ENCODE measurements at places on chromosomes 1 and 21. TPM values are rescaled to one million over a fixed set of nuclear protein-coding genes. Genes with fewer than 3 reads are reported as not detected.
A peak's percentile ranks its signal among the peaks of the same experiment; 100 is the strongest.

SPRR2G gene
- not detected for total RNA-seq

CROCC gene
- total RNA-seq = 19.6 TPM

B3GALT5 gene
- 0.64 TPM for total RNA-seq

SLC35F3 gene
- total RNA-seq = 0.64 TPM

OR2L3 gene
- total RNA-seq = not detected

NRIP1 gene
- total RNA-seq = 43.1 TPM

DNA sequence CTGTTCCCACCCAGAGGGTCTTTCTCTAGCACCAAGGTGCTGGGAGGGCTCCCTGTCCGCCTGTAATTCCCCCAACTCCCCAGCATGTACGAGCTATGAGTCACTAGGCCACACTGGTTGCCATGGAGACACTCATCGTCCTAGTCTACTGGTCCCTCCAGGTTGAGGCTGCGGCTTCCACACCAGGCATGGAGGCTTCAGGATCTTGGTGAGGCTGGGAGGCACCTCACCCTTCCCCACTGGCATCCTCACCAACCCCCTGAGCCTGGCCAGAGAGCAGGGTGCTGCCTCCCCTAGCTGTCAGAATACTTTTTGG is 75.6 kb upstream of the KAZN start:
- DNase-seq = no peak
- no peak overlapping the region for H3K4me3 ChIP-seq
- no peaks in the 10 kb centered on the region for H3K27me3 ChIP-seq

GRCh38 chr21:19507682-19508260 is 1104.2 kb upstream of the TMPRSS15 start:
- no peaks in the 10 kb centered on the region for H3K27me3 ChIP-seq
- H3K4me3 ChIP-seq = no peak overlapping the region
- no peaks in the 10 kb centered on the region for H3K4me1 ChIP-seq

- peak overlapping the region; percentile 98 for H3K27ac ChIP-seq
- H3K27me3 ChIP-seq = no peaks in the 10 kb centered on the region
- peak overlapping the region; percentile 92 for H3K4me3 ChIP-seq
- H3K36me3 ChIP-seq = no peaks in the 10 kb centered on the region
These were observed 712 bp downstream of the DEGS1 start for GRCh38 chr1:224183591-224184312.

- no peak overlapping the region for H3K4me3 ChIP-seq
- no peaks in the 10 kb centered on the region for H3K27me3 ChIP-seq
- no peaks in the 10 kb centered on the region for H3K36me3 ChIP-seq
- no peak for DNase-seq
- no peak overlapping the region for H3K27ac ChIP-seq
- H3K4me1 ChIP-seq = no peaks in the 10 kb centered on the region
These were observed 491.1 kb downstream of the KIF26B start for GRCh38 chr1:245645894-245646293.

DNA sequence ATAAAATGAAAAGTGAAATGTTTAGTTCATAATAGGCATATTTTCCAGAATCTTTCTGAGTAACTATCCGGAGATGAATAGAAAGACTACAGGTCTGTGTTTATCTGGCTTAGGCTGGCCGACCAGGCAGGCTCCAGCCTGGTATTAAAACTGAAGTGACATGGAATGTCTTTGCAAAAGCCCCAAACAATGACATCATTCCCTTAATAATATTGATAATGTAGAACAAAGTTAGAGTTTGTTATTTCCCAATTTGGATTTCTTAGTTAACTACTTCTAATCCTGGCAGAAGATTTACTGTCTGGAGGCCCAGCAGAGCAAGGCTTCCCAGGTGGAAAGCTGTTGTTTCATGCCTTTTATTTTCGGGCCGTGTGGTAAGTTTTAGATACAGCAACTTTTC is 207.7 kb downstream of the GREM2 start:
- H3K4me1 ChIP-seq = no peaks in the 10 kb centered on the region
- H3K27ac ChIP-seq = no peak overlapping the region
- H3K4me3 ChIP-seq = no peak overlapping the region
- H3K36me3 ChIP-seq = no peaks in the 10 kb centered on the region

GRCh38 chr21:34201481-34201858 is 128.1 kb downstream of the MRPS6 start:
- no peaks in the 10 kb centered on the region for H3K36me3 ChIP-seq
- H3K27ac ChIP-seq = peak overlapping the region; percentile 70
- H3K4me1 ChIP-seq = no peaks in the 10 kb centered on the region

- DNase-seq = no peak
- no peaks in the 10 kb centered on the region for H3K36me3 ChIP-seq
- H3K27ac ChIP-seq = no peak overlapping the region
- H3K4me1 ChIP-seq = no peaks in the 10 kb centered on the region
These were observed 35.2 kb downstream of the SYT6 start for GRCh38 chr1:114118351-114118990.

GRCh38 chr1:212852105-212852688 is 4.7 kb upstream of the SPATA45 start:
- H3K36me3 ChIP-seq = no peaks in the 10 kb centered on the region
- no peaks in the 10 kb centered on the region for H3K27me3 ChIP-seq
- no peak overlapping the region for H3K4me3 ChIP-seq
- H3K4me1 ChIP-seq = no peaks in the 10 kb centered on the region
- H3K27ac ChIP-seq = no peak overlapping the region

- H3K4me3 ChIP-seq = no peak overlapping the region
- peak overlapping the region; percentile 59 for H3K27ac ChIP-seq
- DNase-seq = no peak
- H3K27me3 ChIP-seq = no peaks in the 10 kb centered on the region
- no peaks in the 10 kb centered on the region for H3K4me1 ChIP-seq
- H3K36me3 ChIP-seq = no peaks in the 10 kb centered on the region
These were observed 31.9 kb upstream of the POFUT2 start for GRCh38 chr21:45319461-45320211.

DNA sequence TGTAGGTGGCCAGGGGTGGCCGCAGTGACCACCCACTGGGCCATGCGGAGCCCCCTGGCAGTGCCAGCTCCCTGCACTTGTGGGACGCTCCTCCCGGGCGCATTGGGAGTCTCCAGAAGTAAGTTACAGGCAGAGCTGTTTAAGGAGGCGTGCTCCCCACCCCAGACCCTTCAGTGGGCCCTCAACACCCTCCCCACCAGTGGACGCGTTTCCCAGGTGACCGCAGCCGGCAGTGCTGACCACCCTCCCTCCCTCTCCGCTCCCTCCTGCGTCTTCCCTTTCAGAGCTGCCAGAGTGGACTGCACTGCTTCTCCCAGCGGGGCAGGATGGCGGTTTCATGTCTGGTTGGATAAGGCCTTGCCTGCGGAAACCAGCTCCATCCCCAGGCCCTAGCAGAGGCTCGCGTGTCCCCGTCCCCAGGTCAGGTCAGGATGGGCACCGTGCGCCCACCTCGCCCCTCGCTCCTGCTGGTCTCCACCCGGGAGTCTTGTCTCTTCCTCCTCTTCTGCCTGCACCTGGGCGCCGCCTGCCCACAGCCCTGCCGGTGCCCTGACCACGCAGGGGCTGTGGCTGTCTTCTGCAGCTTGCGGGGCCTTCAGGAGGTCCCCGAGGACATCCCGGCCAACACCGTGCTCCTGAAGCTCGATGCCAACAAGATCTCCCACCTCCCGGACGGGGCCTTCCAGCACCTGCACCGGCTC is 1.1 kb downstream of the LRRC3 start:
- H3K36me3 ChIP-seq = no peaks in the 10 kb centered on the region
- no peaks in the 10 kb centered on the region for H3K27me3 ChIP-seq
- no peaks in the 10 kb centered on the region for H3K4me1 ChIP-seq
- no peak overlapping the region for H3K27ac ChIP-seq

DNA sequence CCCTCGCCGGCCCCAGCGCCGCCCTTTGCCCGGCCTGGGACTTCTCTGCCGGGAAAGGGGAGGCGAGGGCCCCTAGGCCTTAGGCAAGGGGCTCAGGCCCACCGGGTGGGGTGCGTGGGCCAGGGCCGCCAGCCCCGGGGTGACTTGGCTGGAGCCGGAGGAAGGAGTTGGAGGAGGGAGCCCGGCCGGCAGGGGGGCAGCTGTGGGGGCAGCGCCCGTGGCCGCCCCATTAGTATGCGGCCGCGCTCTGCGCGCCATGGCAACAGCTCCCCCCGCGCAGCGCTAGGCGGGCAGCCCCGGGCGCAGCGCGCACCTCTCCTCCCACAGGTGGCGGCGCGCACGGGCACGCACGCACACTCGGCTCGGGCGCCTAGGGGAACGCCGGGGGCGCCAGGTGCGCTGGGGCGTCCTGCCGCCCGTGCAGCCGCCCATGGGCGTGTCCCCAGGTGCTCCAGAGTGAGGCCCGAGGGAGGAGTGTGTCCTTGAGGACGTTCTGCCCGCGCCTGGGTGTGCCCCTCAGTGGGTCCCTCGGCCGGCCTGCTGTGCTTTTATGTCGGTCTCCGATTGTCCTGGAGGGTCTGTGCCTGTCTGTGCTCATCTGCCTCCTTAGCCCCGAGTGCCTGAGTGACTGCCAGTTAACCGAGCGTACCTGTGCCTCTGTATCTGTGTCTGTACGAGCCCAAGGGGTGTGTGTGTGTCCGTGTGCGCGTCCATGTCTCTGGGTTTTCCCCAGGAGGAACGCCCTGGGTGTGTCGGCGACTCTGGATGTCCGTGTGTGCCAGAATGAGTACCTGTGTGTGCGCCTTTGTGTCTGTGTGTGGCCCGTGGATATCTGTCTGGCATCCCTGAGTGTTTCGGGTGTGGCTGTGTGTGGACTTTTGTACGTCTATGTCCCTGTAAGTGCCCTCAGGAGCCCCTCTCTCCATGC is 38.2 kb upstream of the WASF2 start:
- H3K27me3 ChIP-seq = no peaks in the 10 kb centered on the region
- H3K36me3 ChIP-seq = no peaks in the 10 kb centered on the region
- H3K27ac ChIP-seq = peak overlapping the region; percentile 87
- peak; percentile 58 for DNase-seq
- H3K4me3 ChIP-seq = peak overlapping the region; percentile 38
- peaks cover 37% of the 10 kb centered on the region for H3K4me1 ChIP-seq

DNA sequence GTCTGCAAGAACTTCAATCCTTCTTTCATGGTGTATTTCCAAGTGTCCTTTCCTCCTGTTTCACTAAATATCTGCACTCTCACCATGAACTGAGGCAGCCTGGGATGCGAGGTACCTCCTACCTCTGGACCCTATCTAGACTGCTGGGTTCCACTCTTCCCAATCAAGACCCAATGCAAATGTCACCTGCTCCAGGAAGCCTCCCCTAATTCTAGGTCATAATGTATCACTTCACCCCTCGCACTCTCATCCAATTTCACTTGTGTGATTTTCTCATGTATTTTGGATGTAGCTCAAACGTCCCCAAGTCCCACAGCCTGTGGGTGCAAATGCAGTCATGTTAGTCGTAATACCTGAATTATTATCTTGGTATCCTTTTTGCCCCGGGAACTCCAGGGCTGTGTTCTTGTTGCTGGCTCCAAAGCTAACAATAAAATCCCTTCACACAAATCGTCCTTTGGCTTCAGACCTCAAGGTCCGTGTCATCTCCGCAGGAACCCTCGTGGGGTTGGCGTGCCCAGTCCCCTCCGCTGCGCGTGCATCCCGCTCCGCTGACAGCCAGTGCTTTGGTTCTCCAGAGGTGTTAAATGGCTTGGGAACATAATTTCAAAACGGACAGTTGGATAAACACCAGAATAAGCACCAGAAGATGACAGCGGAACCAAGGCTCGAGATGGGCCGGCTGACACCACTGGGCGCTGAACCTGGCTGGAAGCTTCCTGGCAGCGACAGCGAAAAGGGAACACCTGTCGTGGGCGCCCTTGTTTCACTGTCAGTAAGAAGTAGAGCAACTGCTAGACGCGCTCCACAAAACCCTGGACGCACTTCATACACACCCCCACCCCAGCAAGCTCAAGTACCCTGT is 1.0 kb upstream of the BACH1 start:
- peak; percentile 23 for DNase-seq
- no peaks in the 10 kb centered on the region for H3K4me1 ChIP-seq
- H3K36me3 ChIP-seq = no peaks in the 10 kb centered on the region
- peak overlapping the region; percentile 97 for H3K27ac ChIP-seq
- no peaks in the 10 kb centered on the region for H3K27me3 ChIP-seq

GRCh38 chr1:47875831-47876586 is 121.2 kb downstream of the TRABD2B start:
- H3K4me1 ChIP-seq = no peaks in the 10 kb centered on the region
- DNase-seq = no peak
- H3K27ac ChIP-seq = no peak overlapping the region
- H3K4me3 ChIP-seq = no peak overlapping the region

DNA sequence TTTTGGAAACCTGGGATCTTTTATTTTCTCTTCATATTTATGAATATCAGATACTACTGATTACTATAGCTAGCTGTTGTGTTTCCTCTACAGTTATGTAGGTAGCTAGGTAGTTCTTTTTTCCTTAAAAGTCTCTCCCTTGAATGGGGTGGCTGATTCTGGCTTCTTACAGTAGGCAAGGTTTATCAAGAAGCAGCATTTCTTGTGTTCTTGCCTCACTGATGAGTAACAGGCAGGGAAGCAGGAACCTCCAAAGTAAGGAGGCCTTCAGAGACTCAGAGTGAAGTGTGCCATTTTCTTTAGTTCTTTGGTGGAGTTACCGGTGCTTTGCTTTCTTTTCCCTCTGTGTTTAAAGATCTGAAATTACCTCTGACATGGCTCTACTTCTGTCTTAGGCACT is 56.0 kb downstream of the ZMYM4 start:
- H3K36me3 ChIP-seq = no peaks in the 10 kb centered on the region
- no peak overlapping the region for H3K4me3 ChIP-seq
- H3K4me1 ChIP-seq = no peaks in the 10 kb centered on the region
- peak overlapping the region; percentile 41 for H3K27ac ChIP-seq
- H3K27me3 ChIP-seq = no peaks in the 10 kb centered on the region

GRCh38 chr1:67941155-67941554 is 107.9 kb upstream of the GNG12 start:
- H3K4me3 ChIP-seq = no peak overlapping the region
- H3K36me3 ChIP-seq = no peaks in the 10 kb centered on the region
- no peak overlapping the region for H3K27ac ChIP-seq
- no peak for DNase-seq
- no peaks in the 10 kb centered on the region for H3K27me3 ChIP-seq

DNA sequence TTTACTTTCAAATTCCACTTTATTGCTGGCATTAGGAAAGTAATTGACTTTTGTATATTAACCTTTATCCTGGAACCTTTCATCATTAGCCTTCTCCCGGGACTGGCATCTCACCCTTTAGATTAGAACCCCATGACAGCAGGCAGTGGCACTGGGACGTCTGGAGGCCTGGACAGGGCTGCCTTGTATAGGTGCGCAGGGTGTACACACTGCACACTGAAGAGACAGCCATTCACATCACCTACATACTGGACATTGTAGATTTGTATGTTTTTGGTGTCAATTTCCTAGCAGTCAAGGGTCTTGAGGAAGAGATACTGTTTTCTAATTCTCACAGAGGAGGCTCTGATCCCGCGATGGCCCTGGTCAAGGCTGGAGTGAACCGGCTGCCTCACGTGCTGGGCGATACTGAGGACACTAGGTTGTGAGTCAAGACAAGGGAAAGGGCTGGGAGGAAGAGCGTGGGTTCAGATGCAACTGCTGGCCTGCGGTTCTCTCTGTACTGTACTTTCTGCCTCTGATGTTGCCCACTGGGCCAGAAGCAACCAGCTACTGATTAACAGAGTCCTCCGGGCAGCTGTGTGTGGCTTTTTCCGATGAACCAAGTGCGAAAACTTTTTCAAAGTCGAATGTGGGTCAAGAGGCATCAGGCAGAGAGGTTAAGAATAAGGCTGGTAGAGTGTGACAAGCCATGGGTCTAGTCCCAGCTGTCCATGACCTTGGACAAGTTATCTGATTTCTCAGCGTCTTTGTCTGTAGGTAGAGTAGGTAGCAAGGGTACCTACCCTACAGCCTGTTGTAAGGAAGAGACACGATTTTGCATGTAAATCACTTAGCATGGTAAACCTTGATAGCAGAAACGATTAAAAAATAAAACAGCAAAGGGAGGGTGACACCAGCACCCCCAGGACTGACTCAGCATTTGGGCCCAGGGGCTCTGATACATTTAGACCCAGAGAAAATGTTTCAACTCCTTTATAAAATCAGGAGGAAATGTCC is 38.2 kb upstream of the SLC25A33 start:
- H3K36me3 ChIP-seq = no peaks in the 10 kb centered on the region
- no peaks in the 10 kb centered on the region for H3K27me3 ChIP-seq
- H3K4me1 ChIP-seq = no peaks in the 10 kb centered on the region
- H3K27ac ChIP-seq = no peak overlapping the region
